ENCODE measurements at places on chromosomes 4 and X.
A peak's percentile ranks its signal among the peaks of the same experiment; 100 is the strongest.

- DNase-seq = no peak
Measured at GRCh38 chr4:1002131-1002630, 9.0 kb upstream of the SLC26A1 start.

DNA sequence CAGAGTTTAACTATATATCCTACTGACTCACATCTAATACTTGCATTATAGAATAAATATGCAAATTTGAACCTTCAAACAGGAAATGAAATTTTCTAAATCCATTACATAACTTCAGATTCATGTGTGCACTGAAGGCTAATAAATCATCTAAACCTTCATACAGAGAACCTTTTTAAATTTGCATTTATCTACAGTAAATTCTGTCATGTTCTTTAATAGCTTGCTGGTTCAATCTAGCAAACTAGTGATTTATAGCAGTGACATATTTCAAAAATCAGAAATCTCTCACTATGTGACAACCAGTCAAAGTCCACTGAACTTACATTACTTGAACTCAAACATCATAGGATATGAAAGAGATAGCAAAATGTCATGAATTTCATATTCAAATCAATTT, 65.1 kb downstream of the LRBA start:
- no peak for DNase-seq

GRCh38 chr4:169184236-169184635, 86.5 kb downstream of the SH3RF1 start:
- DNase-seq = no peak

- no peak for DNase-seq
Measured at GRCh38 chr4:63505714-63506460, 903.4 kb downstream of the TECRL start.

DNA sequence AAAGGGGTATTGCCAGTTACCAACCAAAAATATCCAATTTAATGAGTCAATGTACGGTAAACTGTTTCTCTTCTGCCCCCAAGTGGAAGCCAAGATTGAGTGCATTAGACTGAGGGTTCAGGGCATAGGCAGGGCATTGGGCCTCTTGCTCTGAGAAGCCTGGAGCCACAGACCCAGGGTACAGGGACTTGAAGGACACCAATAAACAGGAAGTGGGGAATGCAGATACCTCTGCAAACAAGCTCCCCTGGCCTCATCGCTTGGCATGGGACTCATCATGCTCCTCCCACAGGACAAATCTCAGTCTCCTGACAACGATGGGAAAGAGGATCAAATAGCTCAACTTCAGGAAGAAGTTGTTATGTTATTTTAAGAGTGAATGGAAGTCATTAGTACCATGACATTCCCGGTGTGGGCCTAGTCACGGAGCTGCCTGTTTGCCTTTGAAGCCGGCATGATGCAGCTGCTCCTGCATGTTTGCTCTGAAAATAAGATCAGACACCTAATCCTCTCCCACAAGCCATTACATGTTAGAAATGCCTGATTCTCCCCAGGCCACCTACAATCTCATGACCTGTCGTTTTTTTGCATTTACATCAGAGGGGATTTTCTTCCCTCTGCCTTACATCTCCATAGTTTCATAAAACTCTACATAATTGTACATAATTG, 224.2 kb downstream of the RCHY1 start:
- peak; percentile 26 for DNase-seq

DNA sequence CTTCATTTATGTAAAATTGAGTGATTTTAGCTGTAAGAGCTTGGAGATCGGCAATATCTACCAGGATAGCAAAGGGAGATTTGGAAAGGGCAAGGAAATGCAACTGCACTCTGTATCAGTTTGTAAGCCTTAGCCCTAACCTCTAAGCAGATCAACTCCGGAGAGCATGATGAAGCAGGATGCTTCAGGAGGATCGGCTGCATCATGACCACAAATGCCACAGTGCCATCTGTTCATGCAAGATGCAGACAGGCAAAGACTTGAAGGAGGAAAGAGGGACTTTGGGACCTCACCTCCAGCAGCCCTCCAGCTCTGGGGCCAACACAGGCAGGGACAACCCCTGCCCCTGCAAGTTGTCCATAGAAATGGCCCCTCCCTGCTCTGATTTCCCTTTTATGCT, 377.6 kb upstream of the GATB start:
- no peak for DNase-seq

All from NCI-H1694 treated with DMSO at 0.1 percent for 48 hours (cell line).